ENCODE measurements at places on chromosomes 7 and 10.

DNA sequence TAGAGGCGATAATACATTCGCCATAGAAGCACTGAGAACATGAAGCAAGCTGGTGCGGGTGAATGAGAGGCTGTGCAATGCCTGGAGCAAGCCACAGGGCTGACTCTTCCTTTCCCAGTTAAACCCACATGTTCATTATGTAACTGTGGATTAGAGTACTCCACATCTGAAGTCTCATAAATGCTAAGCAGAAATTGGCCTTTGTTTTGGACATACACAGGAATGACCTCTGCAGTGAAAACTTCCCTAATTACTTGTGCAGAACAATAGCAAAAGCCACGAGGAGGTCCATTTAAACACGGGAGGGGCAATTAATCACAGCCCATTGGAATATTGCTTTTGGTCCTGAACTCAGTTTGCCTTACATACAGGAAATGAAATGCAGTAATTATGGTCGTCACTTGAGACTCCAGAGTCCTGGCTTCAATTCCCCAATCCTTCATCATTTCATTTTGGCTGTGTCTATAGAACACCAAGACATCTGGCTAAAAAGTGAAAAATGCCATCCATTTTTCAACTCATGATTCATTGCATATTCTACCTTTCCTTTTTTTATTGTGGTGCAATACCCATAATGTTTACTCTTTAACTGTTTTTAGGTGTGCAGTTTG is 78.7 kb upstream of the CXCL12 start:
- DNase-seq, result no peak

DNA sequence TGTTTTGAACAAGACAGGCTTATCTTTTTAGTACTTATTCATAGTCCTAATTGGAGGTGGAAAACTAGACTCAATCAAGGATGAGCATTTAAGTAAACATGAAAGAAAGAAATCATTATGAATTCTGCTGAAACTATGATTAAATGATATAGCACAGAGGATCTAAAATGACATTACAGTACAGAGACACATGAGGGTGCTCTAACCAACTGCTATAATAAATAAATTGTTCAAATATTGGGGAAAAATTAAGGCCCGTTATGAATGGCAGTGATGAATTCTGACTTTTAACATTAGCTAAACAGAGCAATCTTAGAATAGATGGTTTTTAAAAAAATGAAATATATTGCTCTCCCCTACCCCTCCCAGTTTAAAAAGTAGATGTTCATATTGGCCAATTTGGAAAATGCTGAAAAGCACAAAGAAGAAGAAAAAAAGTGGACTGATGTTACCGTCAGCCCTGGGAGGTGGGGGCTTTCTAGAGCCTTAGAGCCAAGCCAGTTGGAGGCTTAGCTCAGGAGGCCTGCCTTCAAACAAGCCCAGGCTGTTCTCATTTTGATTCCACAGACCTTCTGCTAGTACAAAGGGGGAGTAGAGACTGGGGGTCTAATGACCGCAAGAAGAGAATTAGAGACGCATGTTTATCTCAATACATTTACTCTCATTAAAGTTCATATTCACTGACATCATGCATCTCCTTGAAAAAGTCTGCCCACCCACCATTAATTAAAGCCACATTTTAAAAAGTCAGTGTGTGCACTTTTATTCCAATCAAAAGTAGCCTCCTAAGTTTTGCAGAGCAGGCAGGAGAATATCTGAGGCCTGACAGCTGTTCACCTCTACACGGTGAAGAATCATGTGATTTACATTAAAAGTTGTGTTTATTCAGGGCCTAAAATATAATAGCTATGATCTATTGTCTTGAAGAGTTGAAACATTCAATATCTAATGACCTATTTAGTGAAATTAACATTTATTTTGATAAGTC is 10.0 kb downstream of the WNT2 start:
- DNase-seq, result no peak

DNA sequence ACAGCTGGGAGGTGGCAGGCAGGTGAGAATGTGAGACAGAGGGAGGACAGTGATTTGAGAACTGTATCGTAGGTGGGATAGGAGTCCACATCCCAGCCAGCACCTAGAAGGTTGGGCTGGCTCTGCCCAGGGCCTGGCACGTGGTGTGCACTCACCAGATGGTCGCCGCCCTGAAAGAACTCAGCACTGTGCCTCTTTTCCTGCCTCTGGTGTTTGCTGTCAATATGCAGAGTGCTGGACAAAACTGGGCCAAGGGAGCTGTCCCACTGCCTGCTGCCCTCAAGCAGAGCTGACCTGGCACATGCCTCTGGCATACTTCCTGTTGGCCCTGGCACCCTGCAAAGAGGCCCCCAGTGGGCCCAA is 36.8 kb downstream of the CHST3 start:
- DNase-seq, result no peak

DNA sequence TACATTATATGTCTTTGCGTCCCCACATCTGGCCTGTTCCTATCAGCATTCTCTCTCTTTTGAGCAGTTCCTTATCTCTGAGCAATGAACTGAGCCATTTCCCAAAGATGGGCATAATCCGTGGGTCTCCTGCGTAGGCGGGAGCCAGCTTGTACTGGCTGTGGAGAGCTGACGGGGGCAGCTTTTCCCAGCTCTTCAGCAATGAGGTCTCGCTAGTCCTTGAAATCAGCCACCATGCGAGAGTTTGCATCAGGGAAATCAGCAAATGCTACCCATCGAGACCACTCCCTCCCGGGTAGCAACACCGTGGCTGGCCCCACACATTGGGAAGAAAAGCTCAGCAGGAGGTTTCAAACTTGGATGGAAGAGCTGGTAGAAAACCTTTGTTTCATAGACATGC is 51.9 kb upstream of the FAM180A start:
- DNase-seq, result no peak

DNA sequence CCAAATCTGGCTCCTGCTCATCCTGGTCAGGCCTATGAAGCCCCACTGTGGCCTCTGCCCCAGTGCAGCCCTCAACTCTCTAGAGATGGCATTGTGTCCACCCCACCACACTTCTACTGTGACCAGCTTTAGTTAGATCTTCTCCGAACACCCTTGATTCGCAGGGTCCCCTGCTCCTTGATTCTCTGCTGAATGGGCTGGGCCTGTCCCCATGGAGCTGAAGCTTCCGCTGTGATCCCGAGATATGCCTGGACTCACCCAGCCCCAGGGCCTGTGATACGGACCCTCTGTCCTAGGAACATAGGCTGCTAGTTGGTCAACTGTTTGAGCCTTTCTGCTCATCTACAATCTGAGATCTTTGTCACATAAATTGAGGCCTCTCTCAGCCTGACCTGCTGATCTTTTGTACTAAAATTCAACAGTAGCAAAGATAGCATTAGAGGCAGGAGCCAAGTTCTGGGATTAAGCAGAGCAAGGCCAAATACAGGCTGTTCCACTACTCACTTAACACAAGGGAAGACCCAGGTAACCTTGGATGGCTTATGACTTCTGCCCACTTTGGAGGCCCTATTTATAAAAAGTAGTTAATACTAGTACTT is 6.5 kb upstream of the PPIF start:
- DNase-seq, result no peak

DNA sequence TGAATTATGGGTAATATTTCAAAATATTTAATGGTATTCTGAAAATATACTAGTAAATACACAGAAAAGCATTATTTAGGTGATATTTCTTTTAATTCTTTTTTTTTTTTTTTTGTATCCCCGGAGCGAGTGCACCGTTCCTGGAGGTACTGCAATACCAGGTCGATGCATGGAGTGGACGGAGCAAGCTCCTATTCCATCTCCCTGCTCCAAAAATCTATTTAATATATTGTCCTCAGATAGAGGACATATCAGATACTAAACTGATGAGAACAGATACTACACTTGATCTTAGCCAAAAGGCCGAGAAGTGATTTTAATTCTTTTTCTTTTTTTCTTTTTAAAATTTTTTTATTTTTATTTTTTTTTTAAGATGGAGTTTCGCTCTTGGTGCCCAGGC is 10.8 kb downstream of the BTRC start:
- DNase-seq, result no peak

DNA sequence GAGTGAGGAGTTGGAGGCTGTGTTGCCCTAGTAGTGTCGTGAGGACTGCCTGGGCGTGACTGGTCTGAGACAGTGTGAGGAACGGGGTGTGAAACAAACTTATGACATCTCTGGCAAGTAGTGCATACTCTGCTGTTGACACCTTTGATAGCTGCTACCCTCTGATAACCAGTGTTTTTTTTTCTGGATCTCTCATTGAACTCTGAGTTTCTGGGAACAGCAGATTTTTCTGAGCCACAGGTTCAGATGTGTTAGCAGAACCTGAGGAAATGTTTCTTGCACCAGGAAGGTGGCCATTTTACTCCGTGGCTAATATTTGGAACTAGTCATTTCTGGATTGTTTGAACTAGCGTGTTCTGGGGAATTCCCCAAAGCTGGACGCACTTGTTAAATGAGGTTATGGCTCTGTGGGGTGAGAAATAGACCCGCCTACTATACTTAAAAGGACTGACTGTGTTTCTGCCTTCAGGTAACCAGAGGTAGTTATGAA is 52.9 kb downstream of the AUTS2 start:
- no peak for DNase-seq

GRCh38 chr10:122376364-122376961 is 2.0 kb downstream of the PLEKHA1 start:
- no peak for DNase-seq

DNA sequence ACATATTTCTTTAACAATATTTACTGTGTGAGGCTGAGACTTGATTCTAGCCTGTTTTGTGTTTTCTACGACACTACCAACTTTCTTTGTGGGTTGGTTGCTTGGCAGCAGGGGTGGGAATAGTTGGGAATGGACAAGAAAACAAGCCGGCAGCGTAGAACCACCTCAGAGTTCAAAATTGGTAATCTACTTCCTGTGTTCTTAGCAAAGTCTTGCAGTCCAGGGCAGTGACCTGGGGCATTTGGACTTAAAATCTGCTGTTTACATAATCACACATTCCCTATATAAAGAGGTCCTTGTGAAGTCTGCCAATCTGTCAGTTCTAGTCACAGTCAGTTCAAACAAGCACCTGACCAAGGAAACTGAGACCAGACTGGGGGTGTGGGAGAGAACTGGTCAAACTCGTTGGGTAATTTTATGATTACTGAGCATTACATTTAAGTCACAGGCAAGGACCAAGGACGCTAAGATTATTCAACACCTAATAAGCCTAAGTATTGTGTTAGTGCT is 167.9 kb downstream of the CPEB3 start:
- no peak for DNase-seq

DNA sequence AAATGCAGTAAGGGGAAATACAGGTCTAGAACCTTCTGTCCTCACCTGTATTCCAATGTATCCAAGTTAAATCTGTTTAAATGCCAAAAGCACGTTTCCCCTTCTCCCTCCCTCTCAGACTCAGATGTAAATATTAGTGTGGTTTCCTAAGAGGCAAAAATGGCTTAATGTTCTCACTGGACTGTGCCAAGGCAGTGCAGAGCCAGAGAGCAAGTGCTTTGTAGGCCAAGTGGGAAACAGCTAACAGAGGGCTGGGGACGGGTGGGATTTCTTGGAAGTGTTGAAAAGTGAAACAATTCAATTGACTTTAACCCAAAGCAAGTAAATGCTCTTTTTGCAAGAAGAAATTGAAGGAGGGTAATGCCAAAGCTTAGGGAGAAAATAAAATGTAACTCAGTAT is 103.1 kb downstream of the GSAP start:
- no peak for DNase-seq

DNA sequence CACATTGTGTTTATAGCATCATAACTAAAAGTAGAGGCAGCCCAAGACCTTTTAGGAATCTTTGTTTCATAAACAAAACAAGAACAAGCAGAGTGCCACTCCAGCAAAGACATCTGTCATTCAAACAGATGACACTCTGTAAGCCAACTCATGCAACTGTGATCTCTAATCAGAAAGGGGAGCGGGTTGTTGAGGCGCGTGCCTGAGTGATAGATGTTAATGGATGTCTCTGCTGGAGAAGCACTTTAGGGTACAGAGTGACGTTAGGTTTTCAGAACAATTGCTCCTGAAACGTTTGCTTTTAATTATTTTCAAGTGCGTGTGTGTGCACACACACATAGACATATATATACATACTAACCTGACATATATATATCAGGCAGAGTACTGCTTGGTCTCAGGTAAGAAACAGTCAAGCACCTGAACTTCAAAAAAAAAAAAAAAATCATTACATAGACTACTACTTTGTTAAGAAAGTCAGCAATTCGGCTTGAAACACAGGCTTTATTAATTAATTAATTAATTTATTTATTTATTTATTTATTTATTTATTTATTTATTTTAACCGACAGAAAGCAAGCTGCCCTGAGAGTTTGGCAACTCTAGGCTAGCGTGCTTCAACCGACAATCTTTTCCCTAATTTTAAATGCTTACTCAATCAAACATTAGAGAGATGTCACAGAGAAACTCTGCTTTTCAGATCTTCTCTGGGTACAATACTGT is 109.1 kb downstream of the POU6F2 start:
- DNase-seq, result no peak

GRCh38 chr7:43363035-43363791 is 219.7 kb upstream of the STK17A start:
- no peak for DNase-seq

DNA sequence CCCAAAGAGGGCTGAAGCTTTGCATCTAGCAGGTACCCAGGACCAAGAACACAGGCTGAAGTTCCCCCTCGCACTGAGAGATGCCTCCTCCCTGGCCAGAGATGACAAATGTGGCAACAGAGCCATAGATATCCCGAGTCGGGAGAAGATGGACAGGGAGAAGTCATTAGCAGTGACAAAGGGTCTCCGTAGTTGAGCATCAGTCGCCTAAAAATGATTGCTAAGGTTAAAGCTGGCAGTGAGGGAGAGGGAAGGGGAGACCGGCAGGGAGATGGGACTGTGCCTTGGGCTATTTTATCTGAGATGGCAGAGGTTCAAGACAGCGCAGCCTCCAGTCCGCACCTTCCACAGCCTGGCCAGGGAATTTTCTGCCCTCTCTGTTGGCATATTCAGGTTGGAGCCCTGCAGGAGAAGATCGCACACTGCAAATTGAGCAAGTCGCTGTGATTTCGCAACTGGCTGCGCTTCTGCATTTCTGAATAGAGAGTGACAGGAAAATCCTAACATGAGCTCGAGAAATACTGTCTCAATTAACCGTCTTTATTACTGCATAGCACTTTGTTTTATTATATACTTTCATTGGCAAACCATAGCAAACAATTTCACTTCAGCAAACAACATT is 238.9 kb upstream of the GPR26 start:
- DNase-seq, result no peak

- DNase-seq, result no peak
Measured at GRCh38 chr7:108132551-108133265, 2.5 kb upstream of the LAMB4 start.

DNA sequence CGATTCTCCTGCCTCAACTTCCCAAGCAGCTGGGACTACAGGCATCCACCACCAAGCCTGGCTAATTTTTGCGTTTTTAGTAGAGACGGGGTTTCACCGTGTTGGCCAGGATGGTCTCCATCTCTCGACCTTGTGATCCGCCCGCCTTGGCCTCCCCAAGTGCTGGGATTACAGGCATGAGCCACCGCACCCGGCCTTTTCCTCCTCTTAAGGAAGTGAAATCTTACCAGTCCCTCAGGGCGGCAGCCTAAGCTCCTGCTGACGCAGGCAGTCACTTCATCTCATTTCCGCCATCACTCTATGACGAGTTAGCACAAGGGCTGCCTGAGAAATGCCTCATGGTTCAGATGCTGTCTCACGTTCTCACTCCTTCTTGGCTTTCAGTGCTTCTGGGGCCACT is 246.0 kb upstream of the SHH start:
- DNase-seq, result no peak
